ENCODE measurements at places on chromosomes 4 and X.

- DNase-seq: no peak
Measured at GRCh38 chrX:52353838-52354237, 15.0 kb upstream of the XAGE2 start.

DNA sequence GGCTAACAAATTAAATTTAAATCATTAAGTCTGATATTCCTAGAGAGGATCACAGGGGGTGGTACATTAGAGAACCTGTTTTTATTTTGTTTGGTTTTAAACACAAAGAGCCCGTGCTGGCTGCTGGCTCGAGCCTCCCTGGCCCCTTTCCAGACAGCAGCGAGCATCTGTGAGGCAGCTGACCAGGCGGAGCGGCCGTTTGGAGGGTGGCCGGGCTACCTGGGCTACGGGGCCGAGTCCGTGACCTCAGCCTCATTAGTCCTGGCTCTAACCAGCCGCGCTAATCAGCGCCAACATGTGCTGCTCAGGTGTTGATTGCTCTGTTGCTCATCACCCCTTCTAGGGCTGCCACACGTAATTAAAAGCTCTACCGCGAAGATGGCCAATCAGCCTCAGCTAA is 35.3 kb downstream of the DCTD start:
- DNase-seq: no peak

GRCh38 chr4:26345565-26345938 is 24.7 kb downstream of the RBPJ start:
- DNase-seq: no peak

- no peak for DNase-seq
Measured at GRCh38 chr4:24604558-24605214, 20.3 kb upstream of the DHX15 start.

GRCh38 chr4:83179205-83179604 is 64.7 kb upstream of the PLAC8 start:
- no peak for DNase-seq

- no peak for DNase-seq
Measured at GRCh38 chr4:63814171-63814964, 594.9 kb downstream of the TECRL start.

GRCh38 chr4:116005806-116006088 is 892.3 kb upstream of the NDST4 start:
- no peak for DNase-seq

DNA sequence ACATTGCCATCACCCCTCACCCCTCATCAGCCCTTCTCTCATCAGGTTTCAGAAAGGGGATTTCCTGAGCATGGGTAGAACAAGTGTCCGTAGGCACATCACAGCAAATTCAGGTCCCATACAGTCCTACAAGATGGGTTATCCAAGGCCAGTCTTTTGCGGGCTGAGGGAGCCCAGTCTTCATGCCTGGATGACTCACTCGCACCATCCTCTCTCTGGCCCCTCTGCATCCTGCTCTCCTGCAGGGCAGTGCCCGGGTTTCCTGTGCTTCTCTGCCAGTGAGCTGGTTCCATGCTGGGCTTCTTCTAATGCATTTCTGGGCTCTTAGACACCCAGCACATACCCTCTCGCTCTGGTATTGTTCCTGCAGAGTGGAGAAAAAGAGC is 7.3 kb upstream of the INTS6L start:
- DNase-seq: no peak

DNA sequence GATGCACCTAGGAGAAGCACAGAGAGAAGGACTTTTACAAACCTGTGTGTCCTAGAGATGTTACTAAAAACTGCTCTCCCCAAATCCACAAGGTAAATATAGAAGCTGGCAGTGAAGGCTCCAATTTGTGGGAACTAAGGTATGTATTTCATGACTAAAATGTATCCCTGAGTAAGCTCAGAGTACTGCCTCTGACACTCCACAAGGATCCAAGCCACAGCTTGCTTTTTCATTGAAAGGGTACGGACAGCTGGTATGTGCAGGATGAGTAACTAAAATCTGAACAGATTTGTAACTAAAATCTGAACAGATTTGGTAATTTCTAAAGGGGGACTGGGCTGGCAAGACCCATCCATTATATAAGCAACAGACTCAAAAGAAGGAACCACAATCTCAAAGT is 187.6 kb downstream of the DCLK2 start:
- no peak for DNase-seq

DNA sequence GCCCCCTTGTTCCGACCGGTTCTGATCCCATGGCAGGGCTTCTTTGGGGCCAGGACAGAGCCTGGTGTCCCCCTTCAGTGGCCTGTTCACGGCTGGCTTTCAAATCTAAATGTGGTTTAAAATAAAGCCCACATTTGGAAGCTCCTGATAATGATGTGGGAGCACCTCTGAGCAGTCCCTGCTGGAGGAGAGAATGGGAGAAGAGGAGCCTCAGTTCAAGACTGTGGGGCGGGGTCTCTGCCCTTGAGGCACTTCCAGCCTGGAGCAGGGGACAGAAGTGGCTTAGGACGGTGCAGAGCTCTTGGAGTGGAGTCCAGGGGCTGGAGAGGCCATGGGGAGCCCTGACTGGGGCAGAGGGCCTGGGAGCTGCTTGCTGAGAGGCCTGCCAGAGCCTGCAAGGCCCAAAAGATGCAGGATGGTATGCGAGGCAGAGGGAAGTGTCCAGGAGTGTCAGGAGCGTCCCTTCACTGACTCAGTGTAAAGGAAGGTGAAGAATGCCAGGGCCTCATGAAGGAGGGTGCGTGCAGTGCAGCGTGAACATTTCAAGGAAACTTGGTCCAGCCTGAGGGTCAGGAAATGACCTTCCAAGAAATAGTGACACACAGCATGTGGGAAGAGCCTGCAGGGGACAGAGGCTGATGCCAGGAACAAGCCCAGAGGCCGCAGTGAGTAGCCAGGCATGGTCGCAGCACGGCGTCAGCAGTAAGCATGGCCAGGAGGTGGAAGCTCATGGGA is 21.1 kb upstream of the TADA2B start:
- DNase-seq: no peak

Data from midbrain (tissue), 1 donor.